ENCODE measurements at places on chromosomes 5 and 9.

GRCh38 chr5:122400938-122401337 lies 88.9 kb downstream of the SNCAIP start:
- peak; percentile 62 for DNase-seq

- no peak for DNase-seq
Measured at GRCh38 chr5:143105216-143105905, 298.1 kb downstream of the NR3C1 start.

GRCh38 chr5:113742176-113742575 lies 228.7 kb downstream of the YTHDC2 start:
- peak; percentile 21 for DNase-seq

DNA sequence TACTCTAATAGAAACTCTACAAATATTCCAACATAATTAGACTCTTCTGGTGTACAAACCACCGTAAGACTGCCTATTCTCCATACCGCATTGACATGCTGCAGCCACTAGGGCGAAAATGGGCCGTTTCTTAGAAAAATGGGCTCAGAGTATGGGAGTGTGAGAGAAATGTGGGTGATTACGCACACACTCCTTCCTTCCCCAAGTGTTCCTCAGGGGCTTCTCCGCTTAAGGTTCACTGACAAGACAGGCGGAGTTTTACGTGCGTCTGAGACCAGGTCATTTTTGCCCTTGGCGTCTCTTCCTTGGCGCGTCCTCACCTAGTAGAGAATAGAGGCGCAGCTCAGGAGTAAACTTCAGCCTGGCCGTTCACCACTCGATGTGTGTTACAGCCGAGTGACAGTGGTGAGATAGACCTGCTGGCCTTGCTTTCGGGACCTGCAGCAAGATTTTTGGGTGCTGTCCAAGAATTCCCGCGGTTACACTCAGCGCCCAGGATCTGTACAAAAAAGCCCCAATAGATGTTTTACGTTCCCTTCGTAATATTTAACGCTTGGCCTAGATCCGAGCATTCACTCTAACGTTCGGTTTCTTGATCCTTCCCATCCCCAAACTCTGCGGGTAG lies 1.8 kb upstream of the NTRK2 start:
- peak; percentile 73 for DNase-seq

GRCh38 chr5:43609752-43610151 lies 6.8 kb downstream of the NNT start:
- no peak for DNase-seq

- DNase-seq = peak; percentile 14
Measured at GRCh38 chr5:100647461-100648230, 112.5 kb downstream of the FAM174A start.

- peak; percentile 4 for DNase-seq
Measured at GRCh38 chr5:128081111-128081851, 2.3 kb upstream of the SLC12A2 start.

DNA sequence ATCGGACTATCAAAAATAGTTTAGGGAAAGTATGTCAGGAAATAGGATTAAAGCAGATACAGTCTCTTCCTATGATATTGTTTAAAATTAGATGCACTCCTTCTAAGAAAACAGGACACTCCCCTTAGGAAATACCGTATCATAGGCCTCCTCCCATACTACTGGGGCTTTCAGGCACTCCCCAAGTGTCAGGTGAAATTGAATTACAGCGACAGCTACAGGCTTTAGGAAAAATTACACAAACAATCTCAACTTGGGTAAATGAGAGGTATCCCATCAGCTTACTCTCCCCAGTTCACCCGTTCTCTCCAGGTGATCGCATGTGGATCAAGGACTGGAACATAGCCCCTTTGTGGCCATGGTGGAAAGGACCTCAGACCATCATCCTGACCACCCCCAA lies 110.4 kb upstream of the EPB41L4A start:
- no peak for DNase-seq

DNA sequence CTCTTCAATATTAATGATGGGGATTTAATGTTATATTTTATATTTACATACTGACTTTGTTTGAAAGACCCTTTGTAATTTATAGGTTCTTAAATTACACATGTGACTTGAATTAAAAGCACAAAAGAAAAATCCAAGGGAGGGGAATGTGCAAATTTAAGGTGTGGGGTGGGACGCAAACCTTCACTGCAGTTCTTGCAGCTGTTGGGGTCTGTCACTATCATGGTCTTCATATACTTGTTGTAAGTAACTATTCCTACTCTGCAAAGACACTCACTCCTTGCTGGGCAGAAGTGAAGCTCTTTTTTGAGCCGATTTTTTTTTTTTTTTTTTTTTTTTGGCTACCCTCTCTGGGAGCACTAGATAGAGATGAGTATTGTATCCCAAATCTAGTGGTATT lies 505.3 kb downstream of the ARHGEF28 start:
- no peak for DNase-seq

- DNase-seq = no peak
Measured at GRCh38 chr9:112248722-112249121, 73.6 kb upstream of the SUSD1 start.

- DNase-seq = no peak
Measured at GRCh38 chr5:138625134-138625533, 49.9 kb upstream of the HSPA9 start.

GRCh38 chr5:172085738-172086137 lies 79.3 kb upstream of the FBXW11 start:
- no peak for DNase-seq

GRCh38 chr5:57249265-57249874 lies 75.5 kb downstream of the GPBP1 start:
- DNase-seq = no peak

DNA sequence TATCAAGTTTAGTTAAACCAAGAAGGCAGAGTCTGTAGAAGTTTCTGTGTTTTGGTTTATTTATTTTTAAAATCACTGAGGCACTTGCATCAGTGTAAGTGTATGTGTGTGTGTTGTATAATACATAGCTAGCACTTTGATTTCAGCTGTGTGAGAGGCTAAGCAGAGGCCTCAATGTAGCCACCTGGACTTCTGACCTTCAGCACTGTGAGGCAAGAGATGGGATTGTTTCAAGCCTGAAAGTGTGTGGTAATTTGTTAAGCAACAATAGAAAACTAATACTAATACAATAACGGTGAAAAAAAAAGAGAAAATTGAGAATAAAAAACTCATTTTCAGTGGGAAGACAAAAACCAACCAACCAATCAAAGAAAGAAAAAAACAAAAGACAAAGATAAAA lies 327.3 kb downstream of the CDH18 start:
- DNase-seq = no peak

DNA sequence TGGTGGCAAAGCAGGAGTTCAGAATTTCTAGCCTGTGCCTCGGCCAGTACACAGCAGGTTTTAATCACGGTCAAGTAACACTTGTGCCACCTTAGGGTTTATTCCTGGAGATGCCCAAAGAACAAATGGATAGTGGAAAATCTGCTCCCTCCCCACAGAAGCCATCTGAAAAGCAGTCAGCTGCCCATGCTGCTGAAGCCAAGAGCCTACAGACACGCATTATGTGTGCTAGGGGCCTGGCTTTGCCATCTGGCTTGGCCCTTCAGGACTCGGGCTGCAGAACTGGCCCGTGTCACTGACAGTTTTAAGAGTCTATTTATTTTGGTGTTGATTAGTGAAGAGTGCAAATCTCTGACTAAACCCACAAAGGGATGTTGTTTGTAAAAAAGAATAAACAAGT lies 11.1 kb downstream of the ARSB start:
- peak; percentile 81 for DNase-seq

GRCh38 chr5:103847060-103847459 lies 284.5 kb upstream of the NUDT12 start:
- DNase-seq = no peak

Measured in brain (organoid and tissue), 16 donors.